ENCODE measurements at places on chromosomes 11 and 22.

- DNase-seq, result no peak
Observed at GRCh38 chr11:40397141-40397540, 1062.3 kb downstream of the LRRC4C start.

- peak; percentile 7 for DNase-seq
Observed at GRCh38 chr11:7672960-7673723, at the start of gene CYB5R2. Gene CYB5R2 (minus strand): TSS chr11:7673500. CDS start chr11:7672825, 675 bp downstream.

DNA sequence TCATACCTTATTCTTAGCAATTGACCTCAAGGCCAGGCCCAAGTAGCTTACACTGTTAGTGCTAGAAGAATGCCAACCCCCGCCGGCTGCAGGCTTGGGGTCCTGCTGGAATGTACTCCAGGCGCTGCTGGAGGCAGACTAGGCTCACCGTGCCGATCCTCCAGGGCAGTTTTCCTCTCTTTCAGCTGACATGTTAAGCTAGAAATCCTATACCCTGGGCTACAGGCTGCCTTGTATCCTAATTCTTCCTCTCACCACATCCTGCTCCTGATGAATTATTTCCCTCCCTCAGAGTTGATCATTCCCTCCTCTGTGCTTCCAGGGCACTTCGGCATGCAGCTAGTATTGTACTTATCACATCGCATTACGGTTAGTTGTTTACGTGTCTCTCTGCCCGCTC lies 3.4 kb downstream of the SPTBN2 start:
- no peak for DNase-seq

GRCh38 chr11:128941110-128941509 lies 1.6 kb downstream of the TP53AIP1 start:
- no peak for DNase-seq

- no peak for DNase-seq
Observed at GRCh38 chr11:31783252-31783651, 27.9 kb downstream of the PAX6 start.

DNA sequence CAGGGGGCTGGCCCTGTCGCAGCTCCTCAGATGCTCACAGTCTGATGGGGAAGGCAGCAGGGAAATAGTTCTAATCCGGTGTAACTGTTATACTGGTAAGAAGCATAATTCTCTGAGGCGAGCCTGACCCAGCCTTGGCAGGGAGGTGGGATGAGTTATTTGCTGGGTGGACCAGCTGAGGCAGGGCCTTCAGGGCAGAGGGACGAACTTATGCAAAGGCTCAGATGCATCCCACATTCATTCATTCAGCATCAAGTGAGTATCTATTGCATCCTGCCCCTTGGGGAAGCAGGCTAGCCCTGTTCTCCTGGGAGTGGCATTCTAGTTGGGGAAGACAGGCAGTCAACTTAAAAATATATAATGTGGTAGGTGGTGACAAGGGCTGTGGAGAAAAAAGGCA lies 13.6 kb upstream of the SREBF2 start:
- no peak for DNase-seq

GRCh38 chr11:88414385-88414861 lies 76.9 kb upstream of the CTSC start:
- peak; percentile 35 for DNase-seq

DNA sequence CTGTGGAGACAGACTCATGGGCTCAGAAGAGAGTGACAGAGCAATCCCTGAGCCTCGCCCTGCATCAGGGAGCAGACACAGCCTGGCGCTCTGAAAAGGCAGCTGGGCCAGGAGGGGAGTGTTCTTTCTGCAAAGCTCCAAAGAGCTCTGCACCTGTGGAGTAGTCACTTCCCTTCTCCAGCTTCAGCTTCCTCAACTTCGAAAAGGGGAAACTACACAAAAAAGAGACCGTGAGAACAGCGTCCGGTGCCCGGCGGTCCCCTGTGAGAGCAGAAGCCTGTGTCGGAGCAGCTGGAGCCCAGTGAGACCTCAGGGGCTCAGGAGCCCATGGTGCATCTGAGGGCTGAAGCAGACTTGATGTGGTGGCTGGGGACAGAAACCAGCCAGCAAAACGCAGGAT lies 35.1 kb downstream of the TP53I11 start:
- no peak for DNase-seq

GRCh38 chr11:65214212-65214845 lies 32.6 kb downstream of the CAPN1 start:
- no peak for DNase-seq

DNA sequence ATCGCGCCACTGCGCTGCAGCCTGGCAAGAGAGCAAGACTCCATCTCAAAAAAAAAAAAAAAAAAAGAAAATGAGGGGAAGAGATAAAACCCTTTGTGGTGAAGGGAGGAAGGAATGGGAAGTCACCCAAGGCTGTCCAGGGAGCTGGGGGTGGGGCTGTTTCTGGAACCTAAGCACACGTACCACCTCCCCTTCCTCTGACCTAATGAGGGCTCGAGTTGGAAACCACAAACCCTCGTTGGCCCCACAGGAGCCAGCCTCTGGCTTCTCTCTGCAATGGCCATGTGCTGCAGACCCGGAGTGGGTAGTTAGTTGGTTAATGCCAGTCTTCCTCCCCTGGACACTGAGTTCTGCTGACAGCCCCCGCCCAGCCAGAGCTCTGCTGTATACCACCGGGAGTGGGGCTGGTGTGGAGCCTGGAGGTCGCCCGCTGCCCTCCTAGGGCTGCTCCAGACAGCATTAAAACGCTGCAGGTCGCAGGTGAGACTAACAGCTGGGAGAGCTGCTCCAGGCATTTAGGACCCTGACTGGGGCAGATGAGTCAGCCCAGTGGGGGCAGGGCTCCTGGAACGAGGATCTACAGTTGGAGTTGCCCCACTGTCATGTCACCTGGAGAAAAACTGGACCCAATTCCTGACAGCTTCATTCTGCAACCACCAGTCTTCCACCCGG lies at the start of gene LGALS12:
TSS of gene LGALS12 (plus strand) at position 228 of the 672 bp plus-strand sequence. CDS start at position 603, 375 bp downstream.
- DNase-seq, result no peak

DNA sequence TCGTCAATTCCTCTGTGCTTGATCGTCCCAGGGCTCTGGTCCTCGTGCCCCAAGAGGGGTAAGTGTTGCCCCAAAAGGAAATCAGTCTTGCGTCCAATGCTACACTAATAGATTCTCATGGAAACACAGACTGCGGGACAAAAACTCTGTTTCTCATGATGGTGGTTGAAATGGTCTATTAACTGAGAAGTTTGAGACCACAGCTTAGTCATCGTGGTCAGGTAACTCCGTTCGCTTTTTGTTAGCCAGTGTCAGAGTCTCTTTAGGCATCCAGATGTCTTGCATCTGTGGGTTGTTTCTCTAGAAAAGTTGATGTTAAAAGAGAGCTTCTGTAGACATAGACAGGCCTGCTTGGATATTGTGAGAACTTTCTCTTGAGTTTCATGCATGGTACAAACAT lies 104.6 kb upstream of the SORL1-AS1 start:
- DNase-seq, result peak; percentile 49

DNA sequence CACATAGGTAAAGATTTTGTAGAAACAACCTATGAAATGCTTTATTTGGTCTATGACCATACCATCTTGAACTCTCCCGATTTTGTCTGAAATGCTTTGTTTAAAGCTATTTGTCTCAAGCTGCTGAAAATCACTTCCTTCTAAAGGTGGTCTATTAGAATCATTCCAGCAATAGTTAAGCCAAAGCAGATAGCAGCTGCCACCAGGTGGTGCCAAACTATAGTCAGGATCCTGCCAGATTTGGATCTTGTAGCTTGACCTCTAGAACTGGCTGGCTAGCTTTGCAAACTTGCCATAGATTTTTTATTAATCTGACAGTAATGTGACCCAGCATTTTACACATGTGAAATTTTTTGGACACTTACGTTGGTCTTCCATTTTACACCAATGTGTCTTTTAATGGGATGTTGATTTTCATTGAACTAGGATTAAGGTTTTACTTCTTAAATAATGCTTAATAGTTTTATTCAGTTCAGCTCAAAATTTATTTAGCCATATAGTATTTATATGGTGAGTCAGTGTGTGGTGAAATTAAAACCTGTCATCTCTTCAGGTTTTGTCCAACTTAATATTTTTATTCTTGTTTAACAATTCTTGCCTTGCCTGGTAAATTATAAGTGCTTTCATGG lies 19.7 kb downstream of the CTR9 start:
- DNase-seq, result peak; percentile 60

GRCh38 chr22:36815558-36816338 lies 1.1 kb downstream of the PVALB start:
- no peak for DNase-seq

- no peak for DNase-seq
Observed at GRCh38 chr22:41551877-41552582, 7.8 kb upstream of the POLR3H start.

DNA sequence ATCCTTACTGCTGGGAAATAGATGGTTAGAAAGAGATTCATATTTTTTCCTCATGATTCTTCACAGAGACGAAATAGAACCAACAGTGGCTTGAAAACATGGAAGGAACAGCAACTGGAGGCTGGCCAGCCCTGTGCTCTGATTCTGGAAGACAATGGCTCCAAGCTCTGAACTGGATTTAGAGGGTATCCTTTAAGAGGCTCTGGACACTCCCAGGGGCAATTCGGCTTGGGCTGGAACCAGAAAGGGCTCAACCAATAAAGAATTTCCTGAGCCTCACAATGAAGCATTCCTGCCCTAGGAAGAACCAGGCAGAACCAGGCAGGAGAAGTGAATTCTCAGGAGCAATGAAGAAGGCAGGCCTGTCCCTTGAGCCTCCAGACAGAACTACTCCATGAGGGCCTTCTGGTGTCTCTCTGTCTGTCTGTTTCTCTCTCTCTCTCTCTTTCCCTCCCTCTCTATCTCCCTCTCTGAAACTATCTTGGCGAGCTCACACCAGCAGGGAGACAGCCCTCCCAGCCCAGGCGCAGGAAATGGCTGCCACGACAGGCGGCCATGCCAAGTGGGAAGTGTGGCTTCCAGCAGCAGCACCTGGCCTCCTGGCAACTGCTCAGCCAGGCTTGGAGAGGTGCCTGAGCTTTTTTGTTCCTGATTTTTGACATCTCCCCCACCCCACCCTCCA lies 93.3 kb downstream of the RCN1 start:
- DNase-seq, result no peak
